ENCODE measurements at places on chromosomes 6 and 20.

DNA sequence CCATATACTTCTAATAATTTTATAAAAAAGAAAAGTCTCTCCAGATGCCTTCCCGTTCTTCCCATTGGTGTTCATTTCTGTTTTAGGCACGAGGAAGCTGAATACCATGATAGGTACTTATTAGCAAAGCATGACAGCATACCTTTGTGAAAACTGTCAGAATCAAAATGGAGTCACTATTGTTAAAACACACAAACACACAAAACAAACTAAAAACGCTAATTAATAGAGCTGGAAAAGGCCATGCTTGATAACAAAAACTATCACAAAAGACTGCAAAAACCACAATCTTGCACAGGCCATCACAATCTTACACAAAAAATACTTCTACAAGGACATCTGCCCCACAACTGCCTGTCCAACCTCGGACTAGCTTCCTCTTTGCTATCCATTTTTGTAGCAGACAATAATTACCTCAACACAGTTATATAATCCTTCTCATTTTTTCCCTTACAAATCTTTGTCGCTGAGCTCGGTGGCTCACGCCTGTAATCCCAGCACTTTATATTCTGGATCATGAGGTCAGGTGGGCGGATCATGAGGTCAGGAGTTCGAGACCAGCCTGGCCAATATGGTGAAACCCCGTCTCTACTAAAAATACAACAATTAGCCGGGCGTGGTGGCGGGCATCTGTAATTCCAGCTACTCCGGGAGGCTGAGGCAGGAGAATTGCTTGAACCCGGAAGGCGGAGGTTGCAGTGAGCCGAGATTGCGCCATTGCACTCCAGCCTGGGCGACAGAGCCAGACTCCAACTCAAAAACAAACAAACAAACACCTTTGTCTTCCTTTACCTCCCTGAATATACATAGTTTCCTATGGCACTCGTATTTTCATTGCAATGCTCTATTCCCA, 3.2 kb upstream of the ABT1 start:
- DNase-seq = no peak

DNA sequence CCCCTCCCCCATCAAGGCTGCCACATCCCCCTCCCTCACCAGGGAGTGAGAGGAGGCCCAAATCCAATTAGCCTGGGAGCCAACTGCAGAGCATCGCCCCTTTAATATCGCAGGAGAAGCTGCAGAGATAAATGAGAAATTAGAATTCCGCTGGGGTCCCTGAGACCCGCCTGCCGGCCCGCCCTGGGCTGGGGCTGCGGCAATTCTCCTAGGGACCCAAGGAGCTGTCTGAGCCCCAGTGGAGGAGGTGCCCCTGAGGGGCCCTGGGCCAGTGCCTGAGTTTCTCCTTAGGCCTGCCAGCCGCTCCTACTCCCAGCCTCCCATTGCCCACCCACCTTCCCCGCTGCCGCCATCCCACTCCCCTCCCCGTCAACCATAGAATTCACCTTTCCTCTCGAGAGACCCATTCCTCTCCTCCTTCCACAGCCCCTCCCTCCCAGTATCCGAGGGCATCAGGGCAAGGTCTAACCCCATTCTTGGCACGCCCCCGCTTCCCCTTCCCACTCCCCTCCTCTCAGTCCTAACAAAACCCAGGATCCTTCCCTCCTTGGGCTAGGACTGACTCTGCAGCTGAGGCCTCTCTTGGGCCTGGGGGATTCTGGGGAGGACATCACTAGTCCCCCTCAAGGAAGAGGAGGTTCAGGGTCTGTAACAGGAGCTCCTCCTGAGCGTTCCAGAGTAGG, 20.0 kb upstream of the CDH22 start:
- DNase-seq = no peak

DNA sequence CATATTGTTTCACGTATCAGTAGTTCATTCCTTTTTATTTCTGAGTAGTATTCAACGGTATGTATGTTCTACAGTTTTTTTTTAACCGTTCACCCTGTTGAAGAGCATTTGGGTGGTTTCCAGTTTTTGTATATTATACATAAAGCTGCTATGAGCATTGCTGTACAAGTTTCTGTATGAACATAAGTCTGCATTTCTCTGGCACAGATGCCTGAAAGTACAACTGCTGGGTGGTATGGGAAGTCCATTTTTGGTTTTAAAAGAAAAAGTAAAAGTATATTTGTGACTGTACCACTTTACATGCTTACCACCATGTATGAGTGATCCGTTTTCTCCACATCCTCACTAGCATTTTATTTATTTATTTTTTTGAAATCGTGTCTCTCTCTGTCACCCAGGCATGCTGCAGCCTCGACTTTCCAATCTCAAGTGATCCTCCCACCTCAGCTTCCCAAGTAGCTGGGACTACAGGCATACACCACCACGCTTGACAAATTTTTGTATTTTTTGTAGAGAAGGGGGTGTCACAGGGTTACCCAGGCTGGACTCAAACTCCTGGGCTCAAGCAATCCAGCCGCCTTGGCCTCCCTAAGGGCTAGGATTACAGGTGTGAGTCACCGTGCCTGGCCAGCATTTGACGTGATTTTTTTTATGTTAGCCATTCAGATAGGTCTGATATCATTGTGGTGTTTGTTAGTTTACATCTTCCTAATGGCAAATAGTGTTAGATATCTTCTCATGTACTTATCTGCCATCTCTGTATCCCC, 11.0 kb upstream of the SIM1 start:
- no peak for DNase-seq

DNA sequence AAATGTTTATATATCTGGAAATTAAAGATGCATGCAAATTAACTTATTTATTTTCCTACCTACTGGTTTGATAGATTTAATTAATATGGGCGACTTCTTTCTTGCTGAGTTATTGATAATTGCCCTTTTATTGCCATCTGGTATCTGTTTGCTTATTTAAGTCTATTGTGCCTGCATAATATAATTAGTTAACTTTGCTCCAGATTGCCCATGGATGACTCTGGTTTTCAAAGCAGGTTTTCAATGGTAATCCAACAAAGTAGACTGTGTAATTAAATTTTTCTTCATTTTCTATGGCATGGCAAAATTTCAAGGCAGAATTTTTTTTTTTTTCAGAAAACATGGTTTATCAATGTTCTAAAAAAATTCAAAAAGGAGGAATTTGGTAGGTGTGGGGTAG, 1092.0 kb downstream of the GRIK2 start:
- DNase-seq = no peak

- DNase-seq = no peak
These were observed at the start of gene FGD2 for GRCh38 chr6:37005061-37005810. FGD2 (plus strand) TSS chr6:37005655; CDS start chr6:37005818, 163 bp downstream.

GRCh38 chr20:34574426-34574825, 15.9 kb downstream of the MAP1LC3A start:
- DNase-seq = no peak

- DNase-seq = no peak
These were observed 45.2 kb downstream of the RSPH3 start for GRCh38 chr6:158954753-158955152.

All from activated naive CD4-positive, alpha-beta T cell treated with anti-CD3 and anti-CD28 coated beads, Interleukin-2, amount 50 U/mL, for 72 hours (primary cell).